Umbilical cord (tissue), 2 donors: ENCODE measurements at places on chromosomes 7 and 10. TPM values are rescaled to one million over a fixed set of nuclear protein-coding genes. Genes with fewer than 3 reads are reported as not detected.

GRCh38 chr10:598415-599170, 90.9 kb downstream of the DIP2C start:
- peak; percentile 63 for DNase-seq

DNA sequence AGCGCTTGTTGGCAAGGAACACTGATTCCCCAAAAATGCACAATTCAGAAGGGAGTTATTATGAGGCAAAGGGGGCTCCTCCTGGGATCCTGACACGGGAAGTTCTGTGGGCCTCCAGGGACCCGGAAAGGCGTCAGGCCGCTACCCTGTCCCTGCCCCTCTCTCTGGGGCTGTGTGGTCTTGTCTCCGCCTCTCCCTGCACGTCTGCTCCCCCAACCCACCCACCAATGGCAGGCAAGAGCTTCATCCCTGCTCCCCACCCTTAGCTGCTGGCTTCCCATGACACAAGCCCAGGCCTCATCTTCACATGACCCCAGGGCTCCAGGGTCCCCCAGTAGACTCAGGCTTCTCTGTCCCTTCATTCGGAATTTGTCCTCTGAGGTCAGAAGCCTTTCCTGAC, 31.0 kb upstream of the ADRB1 start:
- no peak for DNase-seq

DNA sequence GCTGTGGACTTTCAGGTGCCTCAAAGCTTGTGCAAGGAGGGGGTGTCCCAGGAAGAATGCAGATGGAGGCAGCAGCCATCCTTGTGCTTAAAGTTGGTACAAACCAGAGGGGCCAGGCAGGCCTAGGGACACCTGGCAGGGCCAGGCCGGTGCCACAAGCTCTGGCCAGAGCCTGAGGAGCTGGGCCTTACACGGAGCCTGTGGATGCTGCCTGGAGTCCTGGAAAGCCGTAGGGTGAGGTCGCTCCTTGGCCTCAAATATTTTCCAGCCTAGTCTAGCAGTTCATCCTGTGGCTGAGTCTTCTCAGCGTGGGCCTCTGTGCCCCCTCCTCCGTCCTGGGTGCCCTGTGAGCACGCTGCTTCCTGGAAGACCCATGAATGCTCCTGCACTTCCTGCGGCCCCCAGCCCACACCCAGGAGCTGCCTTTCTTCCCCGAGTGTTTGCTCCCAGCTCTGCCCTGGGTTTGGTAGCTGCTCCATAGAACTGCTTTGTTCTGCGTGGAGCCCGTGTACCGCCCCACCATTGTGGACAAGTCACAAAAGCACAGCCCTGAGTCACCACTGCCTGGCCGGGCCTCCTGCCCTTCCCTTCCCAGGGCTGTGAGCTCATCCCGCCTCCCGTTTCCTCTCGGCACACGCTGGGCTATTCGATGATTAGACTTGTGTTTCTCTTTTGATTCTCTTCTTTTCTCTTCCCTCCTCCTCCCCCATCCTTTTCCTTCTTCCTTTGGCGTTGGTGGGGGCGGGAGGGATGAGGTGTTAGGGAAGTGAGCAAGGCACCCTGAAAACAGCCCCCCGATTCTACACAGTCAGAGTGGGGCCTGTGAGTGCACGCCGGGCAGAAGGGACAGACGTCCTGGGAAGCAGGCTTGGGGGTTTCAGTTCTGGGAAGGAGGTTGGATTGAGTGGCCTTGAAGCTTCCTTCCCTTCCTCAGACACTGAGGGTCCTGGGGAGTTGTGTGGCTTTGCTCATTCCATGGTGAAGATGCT, 73.2 kb upstream of the SHH start:
- DNase-seq: peak; percentile 52

The PPP1R9A gene
- 10.4 TPM for total RNA-seq

- DNase-seq: no peak
Observed at GRCh38 chr7:47340517-47340916, 241.4 kb downstream of the TNS3 start.

GRCh38 chr10:21022821-21023220, 125.7 kb upstream of the NEBL start:
- DNase-seq: peak; percentile 43

DNA sequence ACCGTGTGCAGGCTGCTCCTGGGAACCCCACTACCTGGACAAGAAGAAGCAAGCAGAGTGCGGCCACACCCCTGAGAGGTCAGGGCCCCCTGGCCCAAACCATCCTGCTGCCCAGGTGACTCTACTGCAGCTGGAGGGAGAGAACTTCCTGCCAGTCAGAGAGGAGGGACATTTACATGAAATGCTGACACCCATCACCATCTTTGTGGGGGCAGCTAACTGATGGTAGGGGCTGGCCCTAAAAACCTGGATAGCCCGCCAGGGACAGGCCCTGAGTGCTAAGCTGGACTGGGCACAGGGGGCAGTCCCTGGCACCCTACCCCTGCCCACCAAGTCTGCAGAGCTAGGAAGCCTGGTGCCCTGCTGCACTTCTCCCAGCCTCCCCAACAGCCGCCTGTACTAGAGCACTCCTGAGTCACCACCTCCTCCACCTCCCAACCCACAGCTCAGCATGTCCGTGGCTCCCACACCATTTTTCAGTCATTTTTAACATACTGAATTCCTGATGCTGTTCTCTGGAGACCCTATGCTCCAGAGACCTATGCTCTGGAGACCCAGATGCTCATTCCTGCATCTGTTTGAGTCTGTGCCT, 27.5 kb downstream of the DPCD start:
- DNase-seq: no peak

- DNase-seq: no peak
Observed at GRCh38 chr10:85026878-85027467, 698.6 kb downstream of the CCSER2 start.

- DNase-seq: peak; percentile 62
Observed at GRCh38 chr7:24477398-24478136, 95.7 kb upstream of the PALS2 start.

DNA sequence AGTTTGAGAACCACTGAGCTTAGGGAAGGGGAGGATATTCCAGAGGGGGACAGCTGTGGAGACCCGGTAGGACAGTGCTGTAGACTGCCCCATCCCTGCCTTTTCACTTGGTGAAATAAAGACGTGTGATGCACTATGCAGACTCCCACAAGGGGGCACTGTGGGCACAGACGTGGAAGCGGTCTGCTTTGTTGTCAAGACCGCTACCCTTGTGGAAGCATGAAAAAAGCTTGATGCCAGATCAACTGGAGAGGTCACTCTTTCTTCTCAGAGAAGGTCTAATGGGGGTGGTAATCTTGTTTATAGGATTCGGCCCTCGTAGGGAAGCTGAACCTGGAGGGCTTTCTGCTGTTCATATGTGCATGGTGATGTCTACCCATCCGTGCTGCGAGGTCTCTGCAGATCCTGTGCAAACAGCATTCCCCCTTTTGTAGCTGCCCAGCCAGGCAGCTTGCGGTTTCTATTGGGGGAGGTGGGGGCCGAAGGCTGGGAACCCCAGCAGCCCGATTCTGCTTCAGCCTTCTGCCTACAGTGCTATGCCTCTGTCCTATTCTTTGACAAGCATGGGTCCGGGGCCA, 13.7 kb downstream of the RPS24 start:
- peak; percentile 92 for DNase-seq

The GIMAP8 gene
- 1.2 TPM for total RNA-seq

- no peak for DNase-seq
Observed at GRCh38 chr10:43284341-43284910, 17.6 kb upstream of the RASGEF1A start.

- DNase-seq: no peak
Observed at GRCh38 chr10:124379609-124380193, 39.0 kb downstream of the OAT start.

The GIMAP2 gene
- 23.4 TPM for total RNA-seq

DNA sequence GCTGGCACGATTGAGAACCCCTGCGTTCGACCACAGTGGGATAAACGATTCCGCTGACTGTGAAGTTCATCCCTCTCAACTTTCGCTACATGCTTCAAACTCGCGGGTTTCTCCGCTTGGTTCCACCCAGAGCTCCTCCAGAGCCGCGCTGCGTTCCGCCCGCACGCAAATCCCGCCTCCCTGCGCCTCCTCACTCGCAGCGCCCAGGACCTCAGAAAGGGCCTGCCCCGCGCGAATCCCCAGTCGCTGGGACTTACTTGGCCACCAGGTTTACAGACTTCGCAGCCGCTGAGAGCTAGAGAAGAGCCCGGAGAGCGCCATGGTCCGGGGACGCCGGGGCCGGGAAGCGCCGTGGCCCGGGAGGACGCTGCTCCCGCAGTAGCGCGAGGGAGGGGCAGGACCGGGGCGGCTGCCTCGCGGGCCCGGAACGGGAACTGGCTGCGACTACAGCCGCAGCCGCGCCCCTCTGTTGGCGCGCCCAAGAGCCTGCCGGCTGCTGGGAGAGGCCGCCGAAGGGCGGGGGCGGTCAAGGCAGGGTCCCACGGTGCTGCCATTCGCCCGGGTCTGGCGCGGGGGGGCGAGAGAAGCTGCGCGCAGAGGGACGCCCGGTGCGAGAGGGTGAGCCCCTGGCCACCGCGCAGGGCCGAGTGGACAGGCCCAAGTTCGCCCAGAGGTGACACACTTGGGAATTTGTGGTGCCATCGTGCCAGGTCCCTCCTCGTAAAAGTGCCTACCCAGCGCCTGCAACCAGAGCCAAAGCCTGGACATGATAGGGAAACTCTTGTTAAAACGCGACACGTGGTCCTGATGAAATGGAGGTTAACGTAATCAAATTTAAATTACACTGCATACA, at the start of gene NOD1:
Gene NOD1, minus strand, starts transcription at position 436 of the 853 bp plus-strand sequence. CDS start 21,863 bp downstream, outside the sequence.
- peak; percentile 87 for DNase-seq

- no peak for DNase-seq
Observed at GRCh38 chr10:25627606-25628005, 306.4 kb upstream of the MYO3A start.

DNA sequence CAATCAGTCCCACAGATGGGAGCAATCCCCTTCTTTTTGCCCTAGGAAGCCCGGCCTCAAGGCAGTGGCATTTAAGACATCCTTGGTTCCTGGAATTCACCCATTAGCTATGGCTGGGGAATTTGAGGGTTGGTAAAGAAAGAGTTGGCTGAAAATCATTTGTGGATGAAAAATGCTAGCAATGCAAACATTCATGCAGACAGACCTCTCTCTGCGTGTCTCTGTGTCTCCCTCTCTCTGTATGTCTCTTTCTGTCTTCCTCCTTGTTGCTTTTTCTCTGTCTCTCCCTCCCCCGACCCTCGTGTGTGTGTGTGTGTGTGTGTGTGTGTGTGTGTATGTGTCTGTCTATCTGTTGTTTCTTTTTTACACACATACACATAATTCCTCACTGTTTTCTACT, 19.4 kb downstream of the LDB3 start:
- peak; percentile 81 for DNase-seq

GRCh38 chr10:14184841-14185315, 145.8 kb downstream of the FRMD4A start:
- DNase-seq: no peak

- no peak for DNase-seq
Observed at GRCh38 chr10:4102802-4103344, 317.9 kb upstream of the KLF6 start.

The PTF1A gene
- total RNA-seq: 7.5 TPM

DNA sequence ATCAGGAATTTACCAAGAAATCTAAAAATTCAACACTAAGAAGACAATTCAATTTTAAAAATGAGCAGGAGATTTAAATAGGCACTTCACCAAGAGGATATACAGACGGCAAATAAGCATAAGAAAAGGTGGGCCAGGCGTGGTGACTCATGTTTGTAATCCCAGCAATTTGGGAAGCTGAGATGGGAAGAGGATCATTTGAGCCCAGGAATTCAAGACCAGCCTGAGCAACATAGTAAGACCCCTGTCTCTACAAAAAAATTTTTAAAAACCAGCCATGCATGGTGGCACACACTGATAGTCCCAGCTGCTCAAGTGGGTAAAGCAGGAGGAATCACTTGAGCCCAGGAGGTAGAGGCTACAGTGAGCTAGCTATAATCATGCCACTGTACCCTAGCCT, 3.5 kb upstream of the AKR1D1 start:
- no peak for DNase-seq

GRCh38 chr7:19410106-19410505, 264.9 kb upstream of the FERD3L start:
- DNase-seq: peak; percentile 79

DNA sequence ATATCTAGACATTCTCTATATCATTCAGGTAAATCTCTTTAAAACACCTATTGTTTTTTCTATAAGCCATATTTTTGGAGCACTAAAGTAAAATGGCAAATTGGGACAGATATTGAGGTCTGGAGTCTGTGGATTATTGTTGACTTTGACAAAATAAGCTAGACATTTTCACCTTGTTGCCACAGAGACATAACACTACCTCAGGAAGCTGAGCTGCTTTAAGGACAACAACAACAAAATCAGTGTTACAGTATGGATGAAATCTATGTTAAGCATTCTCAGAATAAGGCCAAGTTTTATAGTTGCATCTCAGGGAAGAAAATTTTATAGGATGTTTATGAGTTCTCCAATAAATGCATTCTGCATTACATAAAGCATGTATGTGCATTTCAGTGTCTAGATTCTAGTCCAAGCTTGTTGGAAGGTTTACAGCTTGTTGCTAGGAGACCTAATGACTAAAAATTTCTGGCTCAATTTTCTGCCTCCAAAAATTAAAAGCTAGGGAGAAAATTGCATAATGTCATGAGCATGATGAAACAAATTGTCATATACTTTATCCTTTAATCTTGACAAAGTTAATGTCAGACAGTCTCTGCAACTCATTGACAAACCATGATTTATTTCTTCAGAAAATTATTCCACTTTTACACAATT, 18.3 kb downstream of the LIPM start:
- DNase-seq: peak; percentile 90

The ABCB1 gene
- total RNA-seq: 8.7 TPM

GRCh38 chr7:12229046-12229445, 18.0 kb downstream of the TMEM106B start:
- DNase-seq: no peak

The ITGB8 gene
- total RNA-seq: 51.3 TPM

GRCh38 chr10:112524641-112525040, 77.6 kb downstream of the VTI1A start:
- DNase-seq: no peak
